ENCODE measurements at places on chromosomes 16 and 17.

DNA sequence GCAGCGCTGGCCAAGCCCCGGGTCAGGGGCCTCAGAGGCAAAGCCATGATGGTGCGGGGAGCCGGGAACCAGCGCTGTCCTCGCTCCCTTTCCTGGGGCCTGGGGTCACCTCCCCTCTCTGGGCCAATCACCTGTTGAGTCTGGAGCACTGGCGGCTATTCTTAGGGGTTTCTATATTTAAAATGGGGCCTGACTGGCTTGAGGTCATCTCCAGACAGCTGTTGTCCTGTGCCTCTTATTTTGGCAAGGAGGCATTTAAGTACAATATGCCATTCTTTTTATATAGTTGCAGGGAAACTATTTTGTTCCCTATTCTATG, at the start of gene COX6A2:
Gene COX6A2, minus strand, starts transcription at position 82 of the 319 bp plus-strand sequence. Its CDS starts 35 bp downstream, at position 47.
- no peak for DNase-seq

- DNase-seq: no peak
Observed at GRCh38 chr16:11084876-11085485, 140.6 kb downstream of the CLEC16A start.

- DNase-seq: no peak
Observed at GRCh38 chr16:67950335-67950843, 6.5 kb upstream of the LCAT start.

GRCh38 chr17:14886200-14886739, 378.9 kb downstream of the PMP22 start:
- DNase-seq: no peak

DNA sequence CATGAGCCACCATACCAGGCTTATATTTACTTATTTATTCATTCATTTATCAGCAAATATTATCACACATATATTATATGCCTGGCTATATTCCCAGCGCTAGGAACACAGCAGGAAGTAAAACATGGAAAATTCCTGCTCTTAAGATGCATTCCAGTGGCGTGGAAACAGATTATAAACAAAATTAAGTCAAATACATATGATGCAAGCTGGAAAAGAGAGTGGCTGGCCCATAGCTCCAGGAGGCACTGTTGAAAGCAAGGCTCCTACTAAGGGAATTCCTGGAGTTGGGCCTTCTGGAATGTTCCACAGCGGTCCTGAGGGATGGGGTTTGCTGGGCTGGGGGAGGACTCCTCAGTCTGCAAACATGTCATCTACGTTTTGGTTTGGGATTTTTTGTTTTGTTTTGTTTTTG, 18.4 kb downstream of the ADCY9 start:
- DNase-seq: no peak

- DNase-seq: no peak
Observed at GRCh38 chr17:81334987-81335772, 40.1 kb upstream of the SLC38A10 start.

DNA sequence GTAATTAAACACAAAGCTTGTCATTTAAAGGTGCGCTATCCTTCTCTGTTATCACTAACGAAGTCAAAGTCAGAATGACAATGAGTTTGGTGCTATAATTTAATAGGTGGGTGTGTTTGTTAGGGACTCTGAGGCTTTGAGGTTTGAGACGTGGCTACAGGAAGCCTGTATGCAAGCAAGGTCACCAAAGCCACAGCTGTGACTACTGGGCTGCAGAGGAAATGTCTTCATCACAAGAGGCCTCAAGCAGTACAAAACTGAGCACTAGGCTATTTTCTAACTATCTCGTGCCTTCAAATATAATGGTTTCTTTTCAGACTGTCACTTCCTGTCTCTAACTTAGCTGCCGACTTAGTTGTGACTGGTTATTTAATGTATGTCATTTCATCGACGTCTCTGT, 141.2 kb downstream of the AATF start:
- peak; percentile 57 for DNase-seq

DNA sequence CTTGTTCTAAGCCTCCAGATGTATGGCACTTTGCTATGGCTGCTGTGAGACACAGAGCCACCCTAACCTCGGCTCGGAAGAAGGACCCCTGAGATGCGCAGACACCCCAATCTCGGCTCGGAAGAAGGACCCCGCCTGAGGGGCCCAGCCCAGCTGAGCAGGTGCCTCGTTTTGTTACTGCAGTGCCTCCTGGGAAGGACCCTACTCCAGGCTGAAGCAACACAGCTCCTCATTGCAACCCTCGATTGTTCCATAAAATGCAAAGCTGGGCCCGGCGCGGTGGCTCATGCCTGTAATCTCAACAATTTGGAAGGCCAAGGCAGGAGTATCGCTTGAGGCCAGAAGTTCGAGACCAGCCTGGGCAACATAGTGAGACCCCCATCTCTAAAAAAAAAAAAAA, 61.3 kb downstream of the C16orf95 start:
- DNase-seq: no peak

DNA sequence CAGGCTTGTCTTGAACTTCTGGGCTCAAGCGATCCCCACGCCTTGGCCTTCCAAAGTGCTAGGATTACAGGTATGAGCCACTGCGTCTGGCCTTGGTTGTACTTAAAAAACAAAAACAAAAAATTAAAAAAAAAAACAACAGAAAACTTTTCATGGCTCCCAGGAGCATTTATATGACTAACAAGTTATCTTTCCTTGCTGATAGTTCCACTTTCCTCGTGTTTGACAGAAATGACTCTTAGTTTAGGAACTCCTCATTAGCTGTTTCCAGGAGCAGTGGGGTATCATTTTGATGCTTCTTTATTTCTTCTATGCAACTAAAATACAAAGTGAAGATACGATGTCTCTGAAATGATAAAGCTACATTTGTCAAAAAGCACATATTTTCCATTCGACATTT, 165.4 kb downstream of the PRKCA start:
- DNase-seq: no peak

DNA sequence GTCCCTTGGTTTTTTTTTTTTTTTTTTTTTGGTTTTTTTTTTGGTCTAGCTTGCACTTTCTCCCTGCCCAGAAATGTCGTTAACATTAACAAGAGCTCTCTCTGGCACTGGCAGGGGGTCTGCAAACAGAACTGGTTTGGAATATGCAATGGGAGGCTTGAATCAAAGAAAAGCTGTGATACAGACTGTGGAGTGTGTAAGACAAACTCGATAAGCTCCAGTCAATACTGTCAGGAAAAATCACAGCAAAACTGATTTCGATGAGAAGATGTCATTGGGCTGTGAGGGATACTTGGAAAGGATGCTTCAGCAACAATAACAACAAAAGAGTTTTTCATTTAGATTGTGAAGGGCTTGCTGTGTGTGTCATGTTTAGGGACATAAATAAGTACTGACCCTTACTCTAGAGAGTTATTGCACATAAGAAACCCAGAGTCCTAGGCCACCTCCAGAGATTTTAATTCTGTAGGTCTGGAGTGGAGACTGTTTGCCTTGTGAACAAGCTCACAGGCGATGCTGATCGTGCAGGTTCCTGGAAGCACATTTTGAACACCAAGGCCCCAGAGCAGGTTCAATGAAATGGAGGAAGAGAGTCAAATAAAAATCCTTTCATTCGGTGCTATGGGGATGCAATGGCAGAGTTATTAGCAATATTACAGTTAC, 470.7 kb upstream of the RBFOX1 start:
- no peak for DNase-seq

GRCh38 chr17:47987240-47987835, 16.4 kb downstream of the CDK5RAP3 start:
- no peak for DNase-seq

DNA sequence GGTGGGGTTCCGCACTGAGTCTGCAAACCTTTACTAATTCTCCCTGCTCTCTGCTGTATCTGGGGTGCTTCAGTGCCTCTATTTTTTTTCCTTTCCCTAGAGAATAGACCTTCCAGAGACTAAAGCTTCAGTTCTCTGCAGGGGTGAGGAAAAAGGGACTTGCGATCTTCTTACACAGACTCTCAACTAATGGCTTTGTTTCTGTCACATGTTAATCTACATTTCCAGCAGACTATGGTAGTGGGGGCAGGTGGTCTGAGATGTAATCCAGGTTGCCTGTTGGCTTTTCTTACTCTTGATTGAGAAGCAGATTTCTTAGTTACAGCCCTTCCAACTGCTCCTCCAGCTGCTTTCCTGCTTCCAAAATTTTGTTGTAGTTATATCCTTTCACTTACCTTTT, 229.0 kb upstream of the NLRP1 start:
- no peak for DNase-seq

DNA sequence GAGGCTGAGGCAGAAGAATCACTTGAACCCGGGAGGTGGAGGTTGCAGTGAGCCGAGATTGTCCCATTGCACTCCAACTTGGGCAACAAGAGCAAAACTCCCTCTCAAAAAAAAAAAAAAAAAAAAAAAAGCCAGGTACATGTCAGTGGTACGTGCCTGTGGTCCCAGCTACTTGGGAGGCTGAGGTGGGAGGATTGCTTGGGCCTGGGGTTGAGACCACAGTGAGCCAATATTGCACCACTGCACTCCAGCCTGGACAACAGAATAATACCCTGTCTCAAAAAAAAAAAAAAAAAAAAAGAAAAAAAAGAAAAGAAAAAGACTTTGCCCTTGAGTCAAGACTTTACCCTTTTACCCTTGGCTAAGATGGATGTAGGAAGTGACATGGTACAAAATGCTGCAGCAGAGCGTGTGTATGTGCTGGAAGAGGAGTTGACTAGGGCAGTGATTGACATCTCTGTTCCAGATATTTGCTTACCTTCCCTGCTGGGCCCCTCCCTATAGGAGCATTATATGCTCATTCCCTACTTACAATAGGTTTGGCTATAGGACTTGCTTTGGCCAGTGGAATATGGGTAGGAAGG, 10.6 kb downstream of the STX4 start:
- no peak for DNase-seq

- DNase-seq: no peak
Observed at GRCh38 chr17:59533694-59534093, 31.7 kb upstream of the DHX40 start.

GRCh38 chr16:27787665-27788064, 237.7 kb downstream of the KATNIP start:
- DNase-seq: no peak

- DNase-seq: no peak
Observed at GRCh38 chr17:83079352-83079747, at the start of gene METRNL. TSS of gene METRNL (plus strand) at chr17:83079609. CDS start at chr17:83079816, 207 bp downstream.

DNA sequence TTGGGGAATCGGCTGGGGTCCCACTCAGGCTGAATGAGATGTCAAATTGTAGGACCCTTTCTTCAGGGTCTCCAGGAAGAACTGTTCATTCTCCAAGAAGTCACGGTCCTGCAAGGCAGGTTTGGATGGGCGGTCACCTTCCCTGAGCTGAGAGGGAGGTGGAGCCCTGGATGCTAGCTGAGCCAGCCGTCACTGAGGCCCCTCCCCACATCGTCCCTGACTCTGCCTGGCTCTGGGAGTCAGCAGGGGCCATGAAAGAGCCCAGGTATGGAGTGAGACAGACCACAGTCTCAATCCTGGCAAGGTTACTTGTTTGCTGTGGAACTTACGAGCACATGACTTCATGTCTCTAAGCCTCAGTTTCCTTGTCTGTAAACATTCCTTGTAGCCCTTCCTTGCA, 6.0 kb upstream of the MRPL38 start:
- no peak for DNase-seq

DNA sequence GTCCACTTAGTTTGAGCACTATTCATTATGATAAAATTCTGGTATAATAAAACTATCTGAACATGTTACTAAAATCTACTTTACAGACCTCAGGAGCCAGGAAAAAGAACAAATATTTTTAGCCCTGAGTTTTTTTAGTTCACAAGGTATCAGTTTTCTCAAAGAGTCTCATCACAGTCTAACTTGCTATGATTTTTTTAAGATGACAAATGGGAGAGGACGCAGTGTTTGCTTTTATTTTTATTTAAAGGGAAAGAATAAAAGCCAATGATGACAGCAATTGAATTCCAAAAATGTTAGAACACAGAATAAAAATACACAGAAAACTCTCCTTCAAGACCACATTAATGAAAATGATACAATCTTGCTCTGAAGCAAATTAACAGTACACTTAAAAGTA, 7.4 kb downstream of the MED13 start:
- DNase-seq: no peak

DNA sequence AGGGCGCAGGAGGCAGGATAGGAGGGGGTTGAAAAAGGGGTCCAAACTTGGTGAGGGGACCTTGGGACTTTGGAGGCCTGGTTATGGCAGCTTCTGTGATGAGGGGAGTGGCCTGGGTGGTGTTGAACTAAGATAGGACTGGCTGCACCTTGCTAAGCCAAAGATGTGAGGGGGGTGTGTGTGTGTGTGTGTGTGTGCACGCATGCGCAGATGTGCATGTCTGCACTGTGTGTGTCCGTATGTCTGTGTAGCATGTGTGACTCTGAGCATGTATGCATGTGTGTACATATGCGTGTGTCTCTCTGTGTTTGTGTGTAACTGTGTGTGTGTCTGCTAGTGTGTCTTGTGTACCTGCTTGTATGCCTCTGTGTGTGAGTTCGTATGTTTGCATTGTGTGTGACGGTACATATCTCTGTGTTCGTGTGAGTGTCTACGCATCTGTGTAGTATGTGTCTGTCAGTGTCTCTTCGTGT, 4.1 kb downstream of the SLC16A5 start:
- no peak for DNase-seq

DNA sequence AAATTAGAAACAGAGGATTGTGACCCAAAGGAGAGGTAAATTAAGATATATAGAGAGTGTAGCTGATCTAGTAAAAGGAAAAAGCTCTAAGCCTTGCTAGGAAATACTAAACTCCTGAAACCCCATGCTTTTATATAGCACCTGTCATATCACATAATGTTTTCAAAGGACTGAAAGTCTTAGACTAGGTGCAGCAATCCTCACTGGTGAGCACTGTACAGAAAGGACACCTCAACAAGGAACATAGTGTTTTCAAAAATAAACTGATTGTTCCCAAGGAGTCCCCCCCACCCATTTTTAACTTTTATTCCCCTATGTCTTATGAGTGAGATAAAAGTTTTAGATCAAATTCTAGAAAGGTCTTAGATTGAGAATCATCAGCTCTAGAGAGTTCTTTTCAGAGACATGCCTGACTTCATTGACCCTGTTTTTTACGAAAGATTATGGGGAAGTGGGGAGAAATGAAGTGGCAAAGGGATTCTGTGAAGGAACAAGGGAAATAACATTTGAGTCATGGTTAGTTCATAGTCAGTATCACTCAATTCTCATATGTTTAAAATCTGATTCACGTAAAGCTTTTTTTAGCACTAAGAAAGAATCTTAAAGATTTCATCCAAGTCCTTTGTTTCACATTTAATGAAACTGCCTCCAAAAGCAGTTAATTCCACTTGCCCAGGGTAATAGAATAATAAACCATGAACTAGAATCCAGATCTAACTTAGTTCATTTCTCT, 166.4 kb downstream of the CYB561 start:
- no peak for DNase-seq

DNA sequence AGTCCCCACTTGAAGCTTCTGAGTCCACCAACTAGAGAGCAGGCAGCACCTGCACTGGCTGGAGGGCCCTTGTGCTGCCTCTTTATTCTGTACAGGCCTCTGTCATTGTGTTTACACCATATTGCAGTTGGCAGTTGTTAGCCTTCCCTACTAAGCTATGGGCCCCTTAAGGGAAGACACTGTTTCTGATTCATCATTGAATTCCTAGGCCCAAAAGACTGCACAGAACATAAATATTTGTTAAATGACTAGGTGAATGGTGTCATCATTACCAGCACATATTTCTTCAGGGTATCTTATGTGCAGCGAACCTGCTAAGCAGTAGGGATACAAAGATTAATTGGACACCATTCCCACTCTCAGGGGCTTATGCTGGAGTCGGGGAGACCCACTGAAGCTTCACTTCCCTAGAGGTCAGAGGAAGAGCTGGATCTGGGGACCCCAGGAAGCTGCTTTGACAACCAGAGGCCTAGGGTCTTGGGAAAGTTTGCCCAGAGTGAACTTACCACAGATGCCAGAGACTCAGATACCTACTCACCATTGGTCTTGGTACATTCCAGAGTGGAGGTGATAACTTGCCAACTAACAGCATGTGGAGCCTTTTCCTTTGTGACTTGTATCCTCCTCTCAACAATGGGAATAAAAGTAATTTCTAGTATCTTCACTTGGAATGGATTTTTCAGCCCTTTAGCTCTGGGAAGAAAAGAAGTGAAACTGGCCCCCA, 28.7 kb upstream of the DDX52 start:
- no peak for DNase-seq
